Stimulated activated CD4-positive, alpha-beta T cell treated with anti-CD3 and anti-CD28 coated beads, Interleukin-1b, Interleukin-23, amount 100 ng/mL, for 1 hour (primary cell): ENCODE measurements at places on chromosomes 5 and 9.

DNA sequence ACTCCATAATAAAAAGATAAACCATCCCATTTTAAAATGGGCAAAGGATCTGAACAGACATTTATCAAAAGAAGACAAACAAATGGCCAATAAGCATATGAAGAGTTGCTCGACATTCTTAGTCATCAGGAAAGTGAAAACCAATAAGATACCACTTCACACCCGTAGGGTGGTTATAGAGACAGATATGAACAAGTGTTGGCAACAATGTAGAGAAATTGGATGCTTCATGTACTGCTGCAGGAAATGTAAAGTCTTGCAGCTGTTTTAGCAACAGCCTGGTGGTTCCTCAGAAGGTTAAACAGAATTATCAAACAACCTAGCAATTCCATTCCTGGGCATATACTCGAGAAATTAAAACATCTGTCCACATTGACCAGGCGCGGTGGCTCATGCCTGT, 42.5 kb downstream of the GTF3C4 start:
- no peak for DNase-seq

DNA sequence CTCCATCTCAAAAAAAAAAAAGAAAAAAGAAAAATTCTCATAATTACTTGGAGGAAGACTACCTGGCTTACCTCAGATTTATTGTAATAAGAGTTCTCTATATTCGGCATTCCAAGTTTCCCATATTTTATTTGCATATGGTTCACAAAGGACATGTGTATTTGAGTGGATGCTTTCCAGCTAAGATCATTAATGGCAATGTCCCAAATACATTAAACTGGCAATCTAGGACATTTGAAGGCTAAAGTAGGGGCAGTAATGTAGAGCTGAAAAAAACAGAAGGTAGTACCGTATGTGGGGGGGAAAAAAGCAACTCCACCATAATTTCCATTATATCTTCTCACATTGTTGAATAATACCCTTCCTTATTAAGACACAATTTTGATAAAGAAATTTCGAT, 4.9 kb downstream of the TUT7 start:
- DNase-seq, result no peak

DNA sequence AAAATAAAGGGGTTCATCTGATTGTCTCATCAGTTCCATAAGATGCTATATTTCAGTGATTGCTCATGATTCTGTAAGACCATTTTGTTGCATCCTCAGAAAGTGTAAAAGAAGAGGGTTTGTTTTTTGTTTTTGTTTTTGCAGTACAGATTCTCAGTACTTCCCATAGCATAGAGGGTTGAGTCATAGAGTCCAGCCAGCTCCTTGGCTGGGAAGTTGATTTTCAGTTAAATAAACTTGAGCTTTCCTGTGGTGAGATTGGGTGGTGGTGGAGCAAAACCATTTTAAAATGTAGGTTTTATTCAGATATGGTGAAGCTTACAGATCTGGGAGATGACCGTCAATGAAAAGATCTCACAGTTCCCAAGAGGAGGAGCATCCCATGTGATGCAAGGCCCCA, 48.2 kb downstream of the DAPK1 start:
- no peak for DNase-seq

DNA sequence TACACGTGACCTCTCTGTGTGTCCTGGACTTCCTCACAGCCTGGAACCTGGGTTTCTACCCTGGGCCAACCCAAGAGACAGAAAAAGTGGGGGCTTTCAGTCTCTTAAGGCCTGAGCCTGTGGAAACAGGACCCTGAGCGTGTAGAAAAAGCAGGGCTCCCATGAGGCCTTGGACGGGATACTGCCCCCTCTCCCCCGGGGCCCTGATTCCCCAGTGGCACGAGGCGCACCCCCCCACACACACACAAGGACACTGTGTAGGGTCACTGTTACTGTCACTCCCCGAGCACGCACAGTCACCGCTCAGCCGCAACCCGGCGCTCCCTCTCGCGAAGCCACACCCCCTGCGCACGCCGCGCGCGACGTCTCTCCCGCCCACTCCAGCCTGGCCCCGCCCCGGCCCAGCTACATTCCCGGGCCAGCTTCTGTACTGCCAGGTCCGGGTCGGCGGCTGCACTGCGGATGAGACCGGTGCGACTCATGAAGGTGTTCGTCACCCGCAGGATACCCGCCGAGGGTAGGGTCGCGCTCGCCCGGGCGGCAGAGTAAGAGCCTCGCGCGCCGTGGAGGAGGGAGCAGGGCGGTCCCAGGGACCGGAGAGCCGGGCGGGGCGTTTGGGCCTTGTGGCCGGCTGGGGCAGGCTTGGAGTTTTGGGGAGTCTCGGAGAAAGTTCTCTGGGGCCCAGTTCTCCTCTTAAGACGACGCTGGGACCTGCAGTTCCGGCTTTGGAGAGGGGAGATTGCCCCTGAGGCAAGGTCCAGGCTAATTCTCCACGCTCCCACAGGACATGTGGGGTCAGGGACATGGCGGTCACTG, at the start of gene GRHPR:
Gene GRHPR, plus strand, starts transcription at position 408 of the 816 bp plus-strand sequence. Its CDS starts 55 bp downstream, at position 463.
- peak; percentile 85 for DNase-seq

GRCh38 chr5:25006734-25007133, 362.0 kb upstream of the CDH10 start:
- DNase-seq, result no peak
